GM20000 (cell line): ENCODE measurements at places on chromosomes 1 and 21.
A peak's percentile ranks its signal among the peaks of the same experiment; 100 is the strongest.

DNA sequence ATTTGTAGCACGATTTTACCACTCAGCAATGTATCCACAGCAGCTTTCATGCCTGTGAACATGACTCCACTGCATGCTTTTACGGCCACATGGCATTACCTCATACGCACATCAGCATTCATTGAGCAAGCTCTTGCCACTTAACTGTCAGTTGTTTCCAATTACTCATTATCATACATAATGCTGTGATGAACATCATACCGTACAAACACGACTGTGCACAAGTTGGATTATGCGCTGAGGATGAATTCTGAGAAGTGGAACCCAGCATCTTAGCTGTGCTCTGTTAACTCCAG is 9.6 kb downstream of the UMODL1 start:
- no peak for DNase-seq

GRCh38 chr1:197526736-197527371 is 248.4 kb downstream of the DENND1B start:
- peak; percentile 7 for DNase-seq

- peak; percentile 14 for DNase-seq
These were observed 21.1 kb downstream of the ESRRG start for GRCh38 chr1:216702170-216702569.

GRCh38 chr1:3707298-3707938 is 44.8 kb upstream of the CCDC27 start:
- no peak for DNase-seq

DNA sequence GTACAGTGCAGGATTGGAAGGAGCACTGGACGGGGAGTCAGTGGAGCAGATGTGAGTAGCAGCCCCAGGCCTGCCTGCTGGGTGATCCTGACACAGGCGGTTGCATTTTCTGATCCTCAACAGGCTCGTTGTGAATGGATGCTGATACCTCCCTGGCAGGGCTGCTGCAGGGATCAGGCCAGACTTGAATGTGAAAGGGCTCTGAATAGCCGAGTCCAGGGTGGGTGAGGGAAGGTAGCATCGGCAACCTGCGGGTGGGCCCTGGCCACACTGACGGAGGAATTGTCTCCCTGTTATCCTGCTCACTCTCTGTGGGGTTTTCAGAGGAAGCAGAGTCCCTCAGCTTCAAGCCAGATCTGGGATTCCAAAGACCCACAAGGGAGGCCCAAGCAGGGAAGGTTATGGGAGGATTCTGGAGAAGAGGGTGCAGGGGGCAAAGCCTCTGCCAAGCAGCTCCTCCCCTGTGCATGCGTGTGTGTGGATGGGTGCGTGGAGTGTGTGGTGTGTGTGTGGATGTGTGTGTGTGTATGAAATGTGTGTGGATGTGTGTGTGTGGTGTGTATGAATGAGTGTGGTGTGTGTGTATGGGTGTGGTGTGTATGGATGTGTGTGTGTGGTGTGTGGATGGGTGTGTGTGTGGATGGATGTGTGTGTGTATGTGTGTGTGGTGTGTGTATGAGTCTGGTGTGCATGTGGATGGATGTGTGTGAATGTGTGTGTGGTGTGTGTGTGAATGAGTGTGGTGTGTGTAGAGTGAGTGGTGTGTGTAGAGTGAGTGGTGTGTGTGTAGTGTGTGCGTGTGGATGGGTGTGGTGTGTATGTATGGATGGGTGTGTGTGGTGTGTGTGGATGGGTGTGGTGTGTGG is 100.3 kb downstream of the UBIAD1 start:
- DNase-seq = no peak

DNA sequence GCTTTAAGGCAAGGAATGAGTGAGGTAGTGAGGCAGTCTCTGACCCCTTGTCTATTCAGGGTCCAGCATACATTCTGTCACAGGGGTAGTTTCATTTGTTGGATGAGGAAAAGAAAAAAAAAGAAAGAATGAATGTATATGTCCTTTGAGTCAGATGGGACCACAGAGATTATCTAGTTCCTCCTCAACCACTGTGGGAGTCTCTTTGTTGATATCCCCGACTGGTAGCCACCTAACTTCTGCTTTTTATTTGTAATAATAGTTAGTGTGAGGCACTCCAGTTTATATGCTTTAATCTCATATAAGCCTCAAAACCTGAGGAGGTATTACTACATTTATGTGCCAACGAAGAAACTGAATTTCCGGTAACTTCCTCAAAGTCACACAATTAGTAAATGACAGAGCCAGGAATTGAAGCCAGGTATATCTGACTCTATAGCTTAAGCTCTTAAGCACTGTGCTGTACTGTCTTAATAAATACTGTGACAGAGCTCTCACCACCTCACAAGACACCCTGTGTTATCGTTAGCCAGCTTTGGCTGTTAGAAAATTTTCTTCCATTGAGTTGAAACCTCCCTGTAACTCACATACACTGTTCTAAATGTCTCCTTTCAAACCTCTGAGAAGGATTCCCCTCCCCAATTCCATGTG is 82.2 kb downstream of the MDM4 start:
- DNase-seq = no peak

DNA sequence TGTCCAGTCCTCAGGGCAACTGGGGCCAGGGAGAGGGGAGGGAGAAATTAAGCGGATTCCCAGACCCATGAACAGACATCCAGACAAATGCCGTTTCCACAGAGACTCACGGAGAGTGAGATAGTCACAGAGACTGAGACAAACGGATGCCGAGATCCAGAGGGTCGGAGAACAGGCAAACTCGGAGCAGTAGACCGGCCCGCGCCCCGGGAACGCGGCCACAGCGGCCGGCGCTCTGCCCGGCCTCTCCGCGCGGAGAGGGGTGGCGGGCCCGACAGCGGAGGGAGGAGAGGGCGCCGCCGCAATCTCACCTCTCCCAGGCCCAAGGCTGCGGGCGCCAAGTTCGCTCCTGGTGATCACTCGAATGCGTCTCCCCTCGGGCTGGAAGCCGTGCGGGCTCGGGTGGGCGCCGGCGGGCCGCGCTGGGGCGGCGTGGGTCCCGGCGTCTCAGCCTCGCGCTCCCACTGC is 831 bp upstream of the FOXD2 start:
- DNase-seq = no peak

DNA sequence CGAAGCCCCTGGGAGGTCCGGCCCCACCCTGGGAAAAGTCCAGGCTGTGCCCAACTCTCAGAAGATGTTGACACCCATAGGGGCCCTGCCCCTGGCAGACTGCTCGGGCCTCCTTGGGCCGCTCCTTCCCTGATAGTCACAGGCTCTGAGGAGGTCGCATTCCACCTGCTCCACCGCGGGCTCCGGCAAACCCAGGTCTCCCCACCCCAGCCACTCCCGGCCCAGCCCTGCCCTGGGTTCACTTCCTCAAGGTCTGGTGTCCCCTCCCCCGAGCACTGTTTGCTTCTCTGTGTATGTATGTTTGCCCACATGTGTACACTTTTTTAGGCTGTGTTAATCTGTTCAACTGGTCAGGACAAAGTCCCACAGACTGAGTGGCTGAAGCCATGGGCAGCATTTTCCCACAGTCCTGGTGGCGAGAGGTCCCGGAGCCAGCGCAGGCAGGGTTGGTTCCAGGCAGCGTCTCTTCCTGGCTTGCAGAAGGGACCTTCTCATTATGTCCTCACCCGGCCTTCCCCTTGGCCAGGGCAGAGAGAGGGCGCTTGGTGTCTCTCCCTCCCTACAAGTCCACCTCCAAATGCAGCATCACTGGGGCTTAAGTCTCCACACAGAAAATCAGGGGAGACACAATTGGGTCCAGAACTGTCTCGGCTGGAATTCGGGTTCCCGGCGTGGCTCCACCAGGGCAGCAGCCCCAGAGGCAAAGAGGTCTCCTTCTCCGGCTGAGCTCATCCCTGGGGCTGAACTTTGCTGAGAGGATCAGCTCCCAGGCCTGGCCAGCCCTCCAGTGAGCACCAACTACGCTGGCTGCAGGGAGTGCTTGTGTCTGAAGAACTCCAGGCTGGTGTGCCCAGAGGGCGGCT is 10.5 kb upstream of the PRXL2B start:
- DNase-seq = no peak
